ENCODE measurements at places on chromosomes 12 and 14. TPM values are rescaled to one million over a fixed set of nuclear protein-coding genes. Genes with fewer than 3 reads are reported as not detected.

DNA sequence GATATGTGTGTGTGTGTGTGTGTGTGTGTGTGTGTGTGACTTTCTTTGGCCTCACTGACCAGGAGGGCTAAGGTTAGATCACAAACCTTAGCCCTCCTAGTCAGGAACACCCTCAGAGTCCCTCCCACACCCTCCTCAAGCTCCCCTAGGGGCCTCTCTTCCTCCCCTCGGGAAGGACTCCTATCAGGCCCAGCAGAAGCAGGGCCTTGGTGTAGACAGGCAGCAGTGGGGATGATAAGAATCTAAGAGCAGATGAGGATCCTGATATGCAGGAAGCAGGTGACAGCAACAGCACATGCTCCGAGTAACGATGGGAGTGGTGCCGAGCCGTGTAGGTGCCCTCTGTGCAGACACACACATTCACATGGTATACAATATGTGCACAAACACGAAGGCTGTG is 20.7 kb downstream of the PLEK2 start:
- no peak for DNase-seq

DNA sequence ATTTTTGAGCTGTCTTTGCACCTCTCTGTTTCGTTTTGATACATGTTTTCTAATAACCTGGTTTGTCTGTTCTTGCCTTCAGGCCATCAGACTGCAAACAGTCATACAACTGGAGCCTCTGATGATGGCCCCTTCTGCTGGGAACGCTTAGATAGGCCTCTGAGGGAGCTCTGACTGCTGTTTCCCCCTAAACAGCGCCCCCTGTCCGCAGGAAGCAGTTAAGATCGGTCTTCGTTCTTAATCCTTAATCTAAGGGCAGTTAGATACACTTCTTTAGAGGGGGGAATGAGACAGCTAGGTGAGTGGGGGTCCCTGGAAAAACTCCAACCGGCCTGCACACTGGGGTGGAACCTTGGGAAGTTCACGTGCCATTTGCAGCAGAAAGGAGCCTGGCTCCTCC is 1338.8 kb upstream of the SEL1L start:
- DNase-seq = no peak

- peak; percentile 52 for DNase-seq
Measured at GRCh38 chr12:53289891-53290290, 5.5 kb upstream of the PFDN5 start.

- DNase-seq = peak; percentile 96
Measured at GRCh38 chr12:132078190-132078589, 65.9 kb downstream of the DDX51 start.

Gene CABP1
- total RNA-seq = not detected

DNA sequence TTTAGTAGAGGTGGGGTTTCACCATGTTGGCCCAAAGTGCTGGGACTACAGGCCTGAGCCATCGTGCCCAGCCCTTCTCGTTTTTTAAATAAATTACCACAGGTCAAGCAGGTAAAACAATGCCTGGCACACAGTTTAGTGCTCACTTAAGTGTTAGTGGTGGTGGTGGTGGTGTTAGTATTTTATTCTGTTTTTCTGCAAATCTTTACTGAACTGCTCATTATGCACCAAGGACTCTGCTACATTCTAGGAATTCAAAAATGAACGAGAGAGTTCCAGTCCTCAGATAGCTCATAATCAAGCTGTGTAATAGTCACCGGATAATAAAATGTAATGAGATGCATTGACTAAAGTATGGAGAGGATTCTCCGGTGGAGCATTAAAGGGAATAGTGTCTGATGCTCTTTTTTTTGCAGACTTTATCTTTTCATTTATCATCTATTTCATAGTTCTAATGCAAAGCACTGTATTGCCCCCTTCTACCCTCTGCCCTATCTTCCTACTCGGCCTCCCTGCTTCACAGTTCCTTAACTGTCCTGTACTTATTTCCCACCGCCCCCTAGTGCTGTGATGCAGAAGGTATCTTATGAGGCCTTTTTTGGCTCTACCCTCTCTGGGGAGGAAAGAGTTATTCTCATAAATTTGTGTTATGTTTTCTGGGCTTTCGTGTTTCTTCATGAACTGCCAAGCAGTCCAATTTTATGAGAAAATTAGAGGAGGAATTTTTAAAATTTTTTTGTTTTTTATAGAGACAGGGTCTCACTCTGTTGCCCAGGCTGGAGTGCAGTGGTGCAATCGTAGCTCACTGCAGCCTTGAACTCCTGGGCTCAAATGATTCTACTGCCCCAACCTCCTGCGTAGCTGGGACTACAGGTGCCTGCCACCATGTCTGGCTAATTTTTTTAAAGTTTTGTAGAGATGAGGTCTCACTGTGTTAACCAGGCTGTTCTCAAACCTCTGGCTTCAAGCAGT is 1.0 kb downstream of the ITFG2 start:
- DNase-seq = peak; percentile 80

DNA sequence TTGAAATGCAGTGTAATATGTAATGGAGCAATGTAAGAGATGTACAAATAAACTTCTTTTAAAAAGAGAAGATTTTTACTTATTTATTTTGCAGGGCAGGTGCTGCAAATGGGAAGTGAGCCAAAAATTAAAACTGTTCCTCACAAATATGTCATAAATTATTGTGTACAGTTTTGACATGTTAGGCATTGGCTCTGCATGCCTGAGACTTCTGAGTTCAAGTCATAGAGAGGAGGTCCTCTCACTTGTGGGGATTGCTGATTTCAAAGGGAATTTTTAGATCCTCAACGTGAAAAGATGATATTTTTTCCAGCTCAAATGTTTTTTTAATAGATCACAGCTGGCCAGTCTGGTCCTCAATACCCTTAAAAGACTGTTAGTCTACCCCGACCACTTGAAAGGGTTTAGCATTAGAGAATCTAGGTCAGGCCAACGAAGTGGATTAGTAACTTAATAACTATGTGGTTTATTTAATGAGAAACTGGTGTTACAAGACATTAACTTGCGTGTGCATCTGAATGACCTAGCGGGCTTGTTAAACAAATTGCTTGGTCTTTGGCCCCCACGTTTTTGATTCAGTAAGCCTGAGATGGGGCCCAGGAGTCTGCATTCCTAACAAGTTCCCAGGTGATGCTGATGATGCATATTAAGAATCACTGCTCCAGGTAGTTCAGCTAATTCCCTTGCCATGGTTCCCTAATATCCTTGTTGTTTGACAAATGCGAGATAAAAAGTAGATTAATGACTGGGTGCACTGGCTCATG is 30.9 kb upstream of the WDR89 start:
- no peak for DNase-seq

- no peak for DNase-seq
Measured at GRCh38 chr12:54036620-54037359, 3.9 kb downstream of the HOXC5 start.

Gene TDRD9
- 3.0 TPM for total RNA-seq

DNA sequence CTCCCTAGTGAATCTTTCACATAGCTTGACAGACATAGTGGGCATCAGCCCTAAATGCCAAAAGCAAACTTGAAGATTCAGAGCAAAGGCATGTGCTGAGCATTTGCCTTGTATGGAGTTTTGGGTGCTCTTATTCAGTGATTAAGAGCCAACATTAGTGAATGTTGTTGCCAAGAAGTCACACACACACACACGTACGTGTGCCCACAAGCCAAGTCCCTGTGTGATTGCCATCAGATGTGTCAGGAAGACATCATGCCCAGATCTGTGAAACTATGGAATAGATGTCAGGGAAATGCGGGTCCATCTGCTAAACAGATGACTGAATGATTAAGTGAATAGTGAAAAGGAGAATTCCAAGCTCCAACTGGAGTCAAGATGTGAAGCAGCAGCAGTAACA is 149.0 kb downstream of the AKAP6 start:
- DNase-seq = no peak

DNA sequence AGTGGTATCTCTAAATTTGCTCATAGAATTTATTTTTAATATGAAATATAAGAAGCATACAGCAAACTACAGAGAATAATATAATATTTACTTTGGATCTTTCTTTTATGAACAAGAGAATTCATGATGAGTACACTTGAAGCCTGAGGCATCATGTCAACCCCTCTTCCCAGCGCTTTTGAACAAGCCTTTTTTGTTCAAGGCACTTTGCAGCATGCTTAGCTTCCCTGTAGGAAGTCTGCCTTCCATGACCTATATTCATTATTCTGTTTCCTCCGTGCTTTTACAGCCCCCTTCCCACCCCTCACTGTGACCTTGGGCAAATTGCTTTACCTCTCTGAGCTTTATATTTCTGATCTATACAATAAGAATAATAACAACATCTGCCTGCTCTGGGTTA is 41.6 kb downstream of the SCN8A start:
- DNase-seq = no peak

DNA sequence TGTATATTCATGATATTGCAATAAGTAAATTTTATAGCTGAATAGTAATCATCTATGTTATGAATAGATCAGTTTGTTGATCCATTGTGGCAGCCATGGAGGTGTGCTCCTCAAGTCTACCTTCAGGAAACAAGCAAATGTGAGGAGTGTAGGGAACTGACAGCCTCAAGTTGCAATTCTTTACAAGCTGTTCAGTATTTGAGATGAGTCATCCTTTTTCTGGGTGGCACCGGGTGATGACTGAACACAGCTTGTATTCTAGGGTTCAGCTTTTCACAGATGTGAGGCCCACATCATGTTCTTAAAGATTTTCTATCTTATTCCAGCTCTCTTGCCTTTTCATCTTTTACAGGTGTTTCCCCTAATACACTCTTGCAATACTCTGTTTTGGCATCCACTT is 452.4 kb downstream of the KCNH5 start:
- DNase-seq = no peak

- no peak for DNase-seq
Measured at GRCh38 chr14:75976826-75977581, 4.8 kb downstream of the TGFB3 start.

GRCh38 chr12:100474617-100475016 is 951 bp downstream of the NR1H4 start:
- DNase-seq = no peak

- DNase-seq = no peak
Measured at GRCh38 chr14:100776681-100777365, 49.1 kb upstream of the MEG3 start.

Gene CLEC1B
- total RNA-seq = not detected

- DNase-seq = peak; percentile 87
Measured at GRCh38 chr14:104735830-104736642, 12.0 kb downstream of the ADSS1 start.

DNA sequence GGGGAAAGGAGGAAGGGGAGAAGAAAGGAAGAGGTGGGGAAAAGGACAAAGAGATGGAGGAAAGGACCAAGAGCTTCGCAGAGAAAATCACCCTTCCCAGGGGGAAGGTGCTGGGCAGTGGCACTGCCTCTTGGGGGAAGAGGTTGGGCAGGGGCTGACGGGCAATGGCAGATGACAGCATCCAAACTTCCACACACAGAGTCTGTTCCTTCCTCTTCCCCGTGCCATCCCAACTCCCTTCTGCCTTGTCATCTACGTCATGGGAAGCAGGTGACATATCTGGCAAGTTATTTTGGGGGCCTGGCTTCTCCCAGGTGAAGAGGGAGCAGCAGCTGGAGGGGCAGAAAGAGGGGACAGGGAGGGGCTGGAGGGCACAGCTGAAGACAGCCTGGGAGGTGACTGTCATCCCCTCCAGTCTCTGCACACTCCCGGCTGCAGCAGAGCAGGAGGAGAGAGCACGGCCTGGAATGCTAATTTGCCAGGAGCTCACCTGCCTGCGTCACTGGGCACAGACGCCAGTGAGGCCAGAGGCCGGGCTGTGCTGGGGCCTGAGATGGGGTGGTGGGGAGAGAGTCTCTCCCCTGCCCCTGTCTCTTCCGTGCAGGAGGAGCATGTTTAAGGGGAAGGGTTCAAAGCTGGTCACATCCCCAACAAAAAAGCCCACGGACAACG is 43.9 kb upstream of the IQSEC3 start:
- no peak for DNase-seq

Gene TSPAN8
- not detected for total RNA-seq

- DNase-seq = no peak
Measured at GRCh38 chr12:90048918-90049317, 340.3 kb upstream of the ATP2B1 start.

DNA sequence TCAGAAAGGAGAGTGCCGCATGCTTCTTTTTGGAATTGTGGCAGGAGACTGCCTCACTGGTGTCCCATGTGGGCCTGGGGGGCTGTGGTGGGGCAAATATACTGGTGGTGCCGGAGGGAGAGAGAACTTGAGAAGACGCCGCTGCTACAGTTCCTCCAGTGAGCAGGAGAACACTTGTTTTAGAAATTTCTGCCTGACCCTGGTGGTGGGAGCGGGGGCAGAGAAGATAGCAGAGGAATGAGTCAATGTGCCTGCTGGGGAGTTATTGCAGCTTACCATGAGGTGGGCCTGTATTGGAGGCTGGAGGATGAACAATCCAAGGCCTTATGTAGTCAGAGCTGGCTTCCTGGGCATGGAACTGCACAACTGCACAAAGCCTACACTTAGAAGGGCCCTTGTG is 211.8 kb downstream of the SNAPC1 start:
- no peak for DNase-seq

DNA sequence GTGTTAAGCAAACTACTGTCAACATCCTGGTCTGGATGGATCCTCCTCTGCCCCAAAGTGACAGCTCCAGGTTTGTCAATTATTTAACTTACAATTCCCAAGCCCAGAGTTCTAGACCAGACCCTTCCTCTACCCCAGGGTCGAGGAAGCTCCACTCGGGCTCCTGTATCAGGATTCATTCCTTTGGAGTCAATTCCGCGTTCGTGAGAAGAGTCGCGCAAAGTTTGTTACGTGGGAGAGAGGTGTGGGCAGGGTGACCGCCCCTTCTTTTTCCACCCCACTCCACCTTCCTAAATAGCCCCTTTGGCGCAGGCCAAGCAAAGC is 479 bp downstream of the SEL1L start:
- DNase-seq = no peak

- no peak for DNase-seq
Measured at GRCh38 chr12:94172031-94172430, 23.7 kb downstream of the PLXNC1 start.

DNA sequence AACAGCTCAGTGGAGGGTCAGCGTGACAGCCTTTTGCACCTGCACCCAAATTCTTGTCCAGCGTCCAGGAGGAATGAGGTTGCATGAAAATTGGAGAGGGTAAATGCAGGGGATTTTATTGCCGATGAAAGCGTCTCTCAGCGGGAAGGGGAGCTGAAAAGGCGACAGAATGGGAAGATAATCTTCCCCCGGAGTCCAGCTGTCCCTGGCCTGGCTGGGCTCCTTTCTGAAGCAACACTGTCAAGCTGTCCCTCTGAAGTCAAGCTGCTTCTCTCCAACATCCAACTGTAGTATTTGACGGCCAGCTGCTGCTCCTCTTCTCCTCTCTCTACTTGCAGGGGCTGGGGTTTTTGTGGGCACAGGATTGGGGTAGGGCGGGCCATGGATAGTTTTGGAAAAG is 32.7 kb downstream of the NOPCHAP1 start:
- DNase-seq = no peak

GRCh38 chr14:99972748-99973466 is 92.3 kb upstream of the EVL start:
- DNase-seq = no peak
